Activated CD4-positive, CD25-positive, alpha-beta regulatory T cell treated with anti-CD3 and anti-CD28 coated beads, Interleukin-2, amount 50 U/mL, for 16 hours (primary cell): ENCODE measurements at places on chromosomes 1 and 21.

DNA sequence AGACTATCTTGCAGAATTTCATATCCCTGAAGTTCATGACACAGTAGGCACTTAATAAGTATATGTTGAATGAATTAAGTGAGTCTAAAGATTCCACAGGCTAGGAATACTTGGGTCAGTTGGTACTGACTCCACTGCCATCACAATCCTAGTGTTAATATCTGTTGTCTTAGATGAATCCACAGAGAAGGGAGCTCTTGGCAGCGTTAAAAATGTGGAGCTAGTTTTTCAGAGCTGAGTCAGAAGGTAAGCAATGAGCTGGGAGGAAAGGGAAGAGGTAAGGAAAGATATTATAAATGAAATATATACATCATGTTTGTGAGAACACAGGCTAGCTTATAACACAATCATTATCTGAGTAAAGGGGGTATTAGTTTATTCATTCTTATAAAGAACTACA lies 21.8 kb upstream of the GORAB start:
- no peak for DNase-seq

- no peak for DNase-seq
Measured at GRCh38 chr1:95990033-95990432, 731.6 kb upstream of the PTBP2 start.

- no peak for DNase-seq
Measured at GRCh38 chr1:61638911-61639605, 85.9 kb downstream of the TM2D1 start.

GRCh38 chr1:26225033-26225831 lies 8.8 kb upstream of the CEP85 start:
- no peak for DNase-seq

DNA sequence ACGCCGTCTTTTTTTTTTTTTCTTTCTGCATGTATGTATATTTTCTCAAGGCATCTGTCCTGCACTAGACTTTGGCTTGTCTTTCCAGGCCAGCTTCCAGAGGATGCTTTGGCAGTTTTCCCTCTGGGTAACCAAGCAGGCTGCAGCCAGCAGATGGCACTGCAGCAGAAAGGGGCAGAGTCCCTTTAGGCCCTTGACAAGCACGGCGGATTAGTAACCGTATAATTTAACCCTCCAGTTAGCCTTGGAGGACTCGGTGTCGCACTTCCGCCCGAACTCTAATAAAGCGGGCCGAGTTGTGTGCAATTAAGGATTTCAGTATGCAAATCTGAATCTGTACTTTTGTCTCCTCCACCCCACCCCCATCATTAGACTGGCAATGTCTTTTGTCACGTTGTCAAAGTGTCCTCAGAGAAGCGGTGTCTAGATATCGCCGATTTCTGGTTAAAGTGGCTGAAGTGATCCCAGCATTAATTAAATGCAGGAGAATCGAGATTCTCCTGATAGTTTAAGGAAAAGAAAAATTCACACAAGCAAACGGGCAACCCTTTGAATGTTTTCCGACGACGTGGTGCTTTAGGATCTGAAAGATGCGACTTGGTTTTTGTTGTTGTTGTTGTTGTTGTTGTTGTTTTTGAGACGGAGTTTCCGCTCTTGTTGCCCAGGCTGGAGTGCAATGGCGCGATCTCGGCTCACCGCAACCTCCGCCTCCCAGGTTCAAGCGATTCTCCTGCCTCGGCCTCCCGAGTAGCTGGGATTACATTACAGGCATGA lies 1.1 kb upstream of the TMEM167B start:
- DNase-seq, result no peak

DNA sequence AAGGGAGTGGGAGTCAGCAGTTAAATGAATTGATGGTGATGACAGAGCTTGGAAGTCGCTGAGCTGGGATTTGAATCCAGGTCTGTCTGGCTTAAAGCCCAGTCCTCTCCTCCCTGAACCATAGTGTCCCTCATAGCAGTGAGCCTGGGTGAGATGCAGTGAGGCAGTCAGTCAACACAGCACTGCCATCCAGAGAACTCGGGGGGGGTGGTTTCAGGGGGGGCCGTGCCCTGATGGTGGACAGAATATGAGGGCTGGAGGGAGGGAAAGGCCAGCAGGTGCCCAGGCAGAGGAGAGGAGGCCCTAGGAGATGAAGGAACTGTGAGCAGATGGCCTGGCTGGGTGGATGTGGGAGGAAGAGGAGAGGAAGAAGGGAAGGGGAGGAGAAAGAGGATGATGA lies 405.6 kb downstream of the PTPRU start:
- no peak for DNase-seq

DNA sequence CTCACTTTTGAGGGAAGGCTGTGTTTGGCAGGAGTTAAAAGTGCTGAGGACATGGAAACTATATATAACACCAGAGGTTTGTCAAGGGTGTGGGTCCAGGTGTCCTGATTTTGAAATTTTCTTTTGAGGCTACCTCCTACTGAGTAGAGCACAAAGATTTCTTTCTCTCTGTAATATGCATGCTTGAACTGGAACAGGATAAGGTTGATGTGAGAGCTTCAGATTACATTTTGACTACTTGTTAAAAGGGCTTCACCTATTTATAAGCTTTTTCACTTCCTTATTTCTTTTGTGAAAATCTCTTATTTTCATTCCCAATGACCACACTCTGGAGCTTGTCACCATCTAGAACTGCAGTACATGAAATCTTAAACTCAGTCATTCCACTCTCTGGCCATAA lies 59.8 kb upstream of the PLA2G4A start:
- no peak for DNase-seq

DNA sequence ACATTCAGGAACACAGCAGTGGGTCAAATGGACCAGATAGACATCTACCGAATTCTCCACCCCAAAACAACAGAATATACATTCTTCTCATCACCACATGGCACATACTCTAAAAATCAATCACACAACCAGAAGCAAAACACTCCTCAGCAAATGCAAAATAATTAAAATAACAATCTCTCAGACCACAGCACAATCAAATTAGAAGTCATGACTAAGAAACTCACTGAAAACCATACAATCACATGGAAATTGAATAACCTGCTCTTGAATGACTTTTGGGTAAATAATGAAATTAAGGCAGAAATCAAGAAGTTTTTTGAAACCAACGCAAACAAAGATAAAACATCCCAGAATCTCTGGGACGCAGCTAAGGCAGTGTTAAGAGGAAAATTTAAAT lies 49.2 kb downstream of the ZP4 start:
- DNase-seq, result no peak

- DNase-seq, result no peak
Measured at GRCh38 chr21:17507591-17507990, 5.3 kb upstream of the CXADR start.

DNA sequence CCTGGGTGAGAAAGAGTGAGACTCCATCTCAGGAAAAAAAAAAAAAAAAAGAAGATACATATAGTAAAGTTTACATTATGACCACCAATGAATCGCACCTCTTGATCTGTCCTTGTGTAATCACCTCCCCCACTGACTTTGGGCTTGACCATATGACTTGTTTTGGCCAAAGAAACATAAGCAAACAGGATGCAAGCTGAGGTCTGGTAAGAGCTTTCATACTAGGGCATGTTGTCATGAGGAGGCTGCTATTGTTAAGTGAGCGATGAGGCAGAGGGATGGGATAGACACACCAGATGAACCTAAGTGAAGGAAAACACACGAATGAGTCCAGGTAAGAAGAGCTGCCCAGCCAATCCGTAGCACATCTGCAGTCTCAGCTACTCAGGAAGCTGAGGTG lies 10.7 kb downstream of the ENAH start:
- DNase-seq, result no peak

- no peak for DNase-seq
Measured at GRCh38 chr21:42460391-42461184, 35.4 kb downstream of the RSPH1 start.

DNA sequence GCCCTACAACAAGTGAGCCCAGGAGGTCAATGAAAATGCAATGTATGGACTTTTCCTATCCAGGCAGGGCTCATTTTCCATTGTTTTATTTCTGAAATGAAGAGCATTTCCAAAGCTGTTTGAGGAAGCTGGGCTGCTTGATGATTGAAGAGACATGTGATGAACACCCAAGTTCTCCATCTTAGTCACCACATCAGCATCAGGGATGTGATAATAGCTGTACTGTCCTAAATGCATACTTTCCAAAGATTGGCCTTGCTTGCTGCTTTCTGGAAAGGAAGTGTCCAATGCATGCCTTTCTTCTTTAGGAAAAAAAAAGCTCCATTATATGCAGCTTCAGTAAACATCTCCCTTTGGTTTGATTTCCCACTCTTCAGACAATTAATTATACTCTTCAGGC lies 425.9 kb upstream of the RUNX1 start:
- DNase-seq, result no peak

- DNase-seq, result no peak
Measured at GRCh38 chr1:32106663-32107275, 1.1 kb upstream of the KPNA6 start.
